ENCODE measurements at places on chromosomes 1 and 21. TPM values are rescaled to one million over a fixed set of nuclear protein-coding genes. Genes with fewer than 3 reads are reported as not detected.
A peak's percentile ranks its signal among the peaks of the same experiment; 100 is the strongest.

Gene C1orf94
- not detected for total RNA-seq

DNA sequence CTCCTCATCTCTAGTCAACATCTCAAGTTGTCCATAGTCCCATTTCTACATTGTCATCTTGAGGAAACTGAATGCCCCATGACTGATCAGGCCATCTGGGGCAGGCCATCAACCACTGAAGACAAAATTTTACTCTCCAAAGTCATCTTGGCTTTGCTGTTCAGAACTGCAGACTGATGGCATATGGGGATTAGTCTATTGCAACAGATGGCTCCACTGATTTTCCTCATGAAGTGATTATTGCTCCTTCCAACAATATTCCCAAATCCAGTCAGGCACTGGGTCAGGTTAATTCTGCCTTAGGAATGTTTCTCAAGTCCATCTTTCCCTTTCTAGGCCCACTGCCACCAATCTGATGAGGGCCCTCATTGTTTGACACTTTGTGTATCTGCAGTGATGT lies 101.7 kb downstream of the ESRRG start:
- no peaks in the 10 kb centered on the region for H3K36me3 ChIP-seq
- no peaks in the 10 kb centered on the region for H3K27me3 ChIP-seq
- H3K4me1 ChIP-seq = no peaks in the 10 kb centered on the region
- H3K4me3 ChIP-seq = no peak overlapping the region

DNA sequence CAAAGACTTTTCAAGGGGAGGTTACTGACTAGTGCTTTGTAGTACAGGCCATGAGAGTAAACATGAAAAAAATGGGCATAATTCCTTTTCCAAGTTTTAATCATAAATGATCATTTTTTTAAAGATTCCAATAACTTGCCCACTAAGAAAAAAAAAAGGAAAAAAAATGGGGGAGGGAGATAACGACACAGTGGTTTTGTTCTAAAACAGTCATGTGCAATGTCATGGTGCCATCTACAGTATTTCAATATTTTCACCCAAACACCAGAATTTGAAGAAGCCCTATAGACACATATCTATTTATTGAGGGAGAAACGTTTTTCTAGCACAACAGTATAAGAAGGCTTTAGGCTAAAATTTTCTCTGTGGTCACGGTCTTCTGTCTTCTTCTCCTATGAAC lies 250.2 kb downstream of the LTN1 start:
- H3K4me3 ChIP-seq = no peak overlapping the region
- H3K4me1 ChIP-seq = no peaks in the 10 kb centered on the region
- no peak overlapping the region for H3K27ac ChIP-seq
- no peak for DNase-seq

Gene FAM229A
- total RNA-seq = 8.0 TPM

- no peak overlapping the region for H3K4me3 ChIP-seq
- no peaks in the 10 kb centered on the region for H3K36me3 ChIP-seq
- no peak for DNase-seq
These were observed 37.2 kb downstream of the SCCPDH start for GRCh38 chr1:246761396-246761795.

Gene FNDC5
- total RNA-seq = 0.45 TPM

GRCh38 chr1:8397511-8397910 lies 79.6 kb downstream of the SLC45A1 start:
- peaks cover 9% of the 10 kb centered on the region for H3K4me1 ChIP-seq
- DNase-seq = no peak
- no peaks in the 10 kb centered on the region for H3K36me3 ChIP-seq
- no peaks in the 10 kb centered on the region for H3K27me3 ChIP-seq
- H3K27ac ChIP-seq = peak overlapping the region; percentile 30

DNA sequence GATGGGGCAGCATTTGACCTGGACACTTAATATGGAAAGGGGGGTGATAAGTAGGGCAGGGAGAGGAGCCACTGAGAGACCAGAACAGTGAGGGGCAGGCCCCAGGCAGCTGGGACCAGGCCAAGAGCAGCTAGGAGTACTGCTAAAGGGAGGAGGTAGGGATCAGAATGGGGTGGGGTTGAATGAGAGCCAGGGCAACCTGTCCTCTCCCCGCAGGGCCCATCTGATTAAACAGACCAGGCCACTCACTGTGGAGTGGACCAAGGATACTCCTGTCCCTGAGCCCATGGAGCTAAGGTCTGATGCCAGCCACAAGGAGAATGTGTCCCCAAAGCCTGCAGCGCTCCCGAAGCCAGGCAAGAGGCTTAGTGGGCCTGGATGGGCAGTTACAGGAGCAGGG lies 2.1 kb downstream of the C1orf167 start:
- H3K27ac ChIP-seq = no peak overlapping the region
- no peak overlapping the region for H3K4me3 ChIP-seq
- no peak for DNase-seq
